ENCODE measurements at places on chromosomes 5 and 9.

- DNase-seq = peak; percentile 61
Measured at GRCh38 chr5:179261301-179262125, 83.7 kb downstream of the ADAMTS2 start.

- DNase-seq = no peak
Measured at GRCh38 chr5:93328833-93329232, 252.2 kb downstream of the NR2F1-AS1 start.

GRCh38 chr9:90053027-90053426 lies 448.2 kb downstream of the GADD45G start:
- DNase-seq = no peak

DNA sequence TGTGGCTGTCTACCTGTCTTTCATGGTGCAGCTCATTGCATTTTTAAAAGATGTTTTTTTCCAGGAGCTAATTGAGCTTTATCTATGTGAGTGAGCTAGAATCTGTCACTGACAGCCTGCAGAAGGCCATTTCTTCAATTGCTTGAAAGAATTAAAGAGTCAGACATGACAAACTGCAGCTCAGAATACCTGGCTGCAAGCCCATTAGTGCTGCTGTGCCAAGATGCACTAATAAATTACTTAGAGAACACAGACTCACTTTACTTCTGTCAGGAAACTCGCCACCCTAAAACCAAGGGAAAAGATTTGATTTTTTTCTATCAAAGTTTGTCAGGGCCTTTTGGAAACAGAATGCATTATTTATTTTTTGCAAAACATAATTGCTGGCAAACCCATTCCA lies 368.3 kb downstream of the CAAP1 start:
- no peak for DNase-seq

- no peak for DNase-seq
Measured at GRCh38 chr5:110386782-110387181, 339.7 kb downstream of the TMEM232 start.

DNA sequence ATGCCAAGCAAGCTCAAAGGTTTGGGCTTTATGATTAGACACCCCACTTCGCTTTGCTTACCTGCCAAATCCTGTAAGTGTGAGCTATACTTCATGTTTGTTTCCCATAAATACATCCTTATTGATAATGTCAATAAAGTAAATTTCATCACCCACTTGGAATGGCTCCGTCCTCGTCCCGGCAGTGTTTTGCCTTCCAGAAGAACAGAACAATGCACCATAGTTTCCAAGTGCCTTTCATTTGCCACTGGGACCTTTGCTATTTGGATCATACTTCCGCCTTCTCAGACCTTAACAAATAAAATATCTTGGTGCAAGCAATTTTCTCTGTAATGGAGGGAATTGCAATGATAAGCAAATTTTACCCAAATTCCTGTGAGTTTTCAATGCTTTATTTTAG lies 229.3 kb downstream of the PIK3R1 start:
- no peak for DNase-seq

- no peak for DNase-seq
Measured at GRCh38 chr5:67187006-67187715, 9.4 kb downstream of the CD180 start.

DNA sequence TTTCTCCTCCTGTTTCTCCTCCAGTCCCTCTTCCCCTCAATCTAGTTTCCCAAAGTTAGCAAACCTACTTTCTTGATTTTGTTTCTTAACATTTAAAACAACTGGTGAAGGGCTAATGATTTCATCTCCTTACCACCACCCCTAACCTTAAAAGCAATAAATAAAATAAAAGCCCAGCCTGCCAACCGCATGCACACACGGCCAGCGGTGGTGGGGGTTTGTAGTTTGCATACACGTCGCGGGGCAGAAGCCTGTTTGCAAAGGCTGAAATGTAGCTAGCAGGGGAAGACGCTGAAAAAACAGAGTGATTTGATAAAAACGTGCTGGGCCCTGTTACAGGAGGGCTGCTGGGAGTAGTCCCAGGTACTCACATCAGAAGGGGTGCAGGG lies 1.9 kb upstream of the DMRT2 start:
- DNase-seq = no peak

- no peak for DNase-seq
Measured at GRCh38 chr5:52757527-52757926, 30.2 kb upstream of the ITGA1 start.

GRCh38 chr5:168833936-168834335 lies 254.8 kb upstream of the PANK3 start:
- no peak for DNase-seq

GRCh38 chr5:147819261-147819770 lies 12.2 kb downstream of the SPINK1 start:
- no peak for DNase-seq

DNA sequence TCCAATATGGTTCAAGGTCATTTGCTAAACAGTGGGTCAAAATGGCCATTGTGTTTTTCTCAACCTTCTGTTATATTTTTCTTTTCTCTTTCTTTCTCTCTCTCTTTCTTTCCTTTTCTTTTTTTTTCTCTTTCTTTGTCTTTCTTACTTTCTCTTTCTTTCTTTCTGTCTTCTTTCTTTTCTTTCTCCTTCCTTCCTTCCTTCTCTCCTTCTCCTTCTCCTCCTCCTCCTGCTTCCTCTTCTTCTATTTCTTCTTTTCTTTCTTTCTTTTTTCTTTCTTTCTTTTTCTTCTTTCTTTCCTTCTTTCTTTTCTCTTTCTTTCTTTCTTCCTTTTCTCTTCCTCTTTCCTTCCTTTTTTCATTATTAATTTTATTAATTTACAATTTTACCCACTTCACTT lies 619.5 kb downstream of the IRX1 start:
- no peak for DNase-seq

DNA sequence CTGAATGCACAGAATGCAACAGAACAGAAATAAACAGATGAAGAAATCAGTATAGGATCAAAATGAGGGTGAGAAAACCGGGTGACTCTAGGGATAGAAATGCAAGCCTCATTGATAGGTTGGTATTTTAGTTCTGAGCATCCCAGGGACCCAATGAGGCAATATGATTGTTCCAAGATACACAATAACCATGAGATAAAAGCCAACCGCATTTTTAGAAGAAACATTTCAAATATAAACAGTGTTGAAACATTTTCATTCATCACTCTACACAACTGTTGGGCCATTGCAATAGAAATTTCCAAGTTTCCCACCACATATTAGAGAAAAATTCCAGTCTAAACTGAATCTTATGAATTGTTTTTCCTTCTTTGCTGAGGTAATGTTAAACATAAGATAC lies 452.3 kb upstream of the PTGER4 start:
- no peak for DNase-seq

- DNase-seq = no peak
Measured at GRCh38 chr5:158707534-158707933, 392.2 kb downstream of the EBF1 start.

GRCh38 chr5:179258922-179259730 lies 86.1 kb downstream of the ADAMTS2 start:
- peak; percentile 44 for DNase-seq

GRCh38 chr9:4020038-4020754 lies 279.7 kb downstream of the GLIS3 start:
- DNase-seq = no peak

DNA sequence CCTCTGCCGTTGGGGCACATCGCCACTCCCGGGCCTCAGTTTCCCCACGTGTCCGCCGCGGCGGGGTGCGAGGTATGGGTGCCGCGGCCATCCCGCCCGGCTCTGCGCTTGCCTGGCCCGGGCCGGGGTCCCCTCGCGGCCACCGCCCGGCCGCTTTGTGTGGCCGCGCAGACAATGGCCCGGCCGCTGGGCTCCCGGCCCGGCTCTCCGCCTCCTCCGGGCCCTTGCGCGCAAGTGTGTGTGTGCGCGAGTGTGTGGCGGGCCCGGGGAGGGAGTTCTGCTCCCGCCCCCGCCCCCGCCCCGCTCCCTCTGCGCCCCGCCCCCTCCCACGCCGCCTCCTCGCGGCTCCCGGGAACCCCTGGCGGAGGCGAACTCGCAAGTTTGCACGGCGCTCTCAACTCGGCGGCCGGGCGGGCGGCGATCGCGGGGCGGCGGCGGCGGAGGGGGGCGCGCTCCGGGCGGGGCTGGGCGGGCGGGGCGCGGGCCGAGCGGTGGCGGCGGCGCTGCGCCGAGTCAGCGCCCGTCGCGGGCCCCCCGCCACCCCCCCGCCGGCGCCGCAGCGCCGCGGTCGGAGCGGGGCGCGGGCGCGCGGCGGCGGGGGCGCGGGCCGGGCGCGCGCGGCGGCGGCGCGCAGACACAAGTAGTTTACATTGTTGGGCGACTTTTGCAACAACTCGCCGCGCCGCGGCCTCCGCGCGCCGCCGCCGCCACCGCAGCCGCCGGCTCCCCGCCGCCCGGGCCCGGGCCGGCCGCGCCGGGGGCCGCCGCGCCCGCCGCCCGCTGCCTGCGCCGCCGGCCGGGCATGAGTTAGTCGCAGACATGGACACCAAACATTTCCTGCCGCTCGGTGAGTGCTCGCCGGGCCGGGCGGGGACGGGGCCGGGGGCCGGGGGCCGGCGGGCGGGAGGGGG lies at the start of gene RXRA:
Gene RXRA (plus strand): TSS at position 643 of the 911 bp plus-strand sequence. CDS start 177 bp downstream, at position 820.
- peak; percentile 89 for DNase-seq

DNA sequence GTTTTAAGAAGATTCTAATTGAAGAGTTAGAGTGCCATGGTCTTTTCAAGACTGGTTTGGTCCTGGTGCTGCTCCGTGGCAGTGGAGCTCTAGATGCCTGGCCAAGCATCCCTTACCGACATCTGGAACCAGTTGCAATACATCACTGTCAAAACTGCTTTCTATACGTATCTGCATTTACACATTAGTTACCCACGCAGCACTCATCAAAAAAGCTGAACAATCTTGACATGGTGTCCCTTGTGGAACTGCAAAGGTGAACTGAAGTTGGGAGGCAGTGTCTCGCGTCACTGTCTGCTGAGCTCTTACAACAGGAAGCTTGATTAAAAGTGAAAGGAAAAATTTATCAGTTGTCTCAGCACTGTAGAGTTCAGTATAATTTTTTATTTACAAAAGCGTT lies 82.6 kb downstream of the PBX3 start:
- DNase-seq = peak; percentile 80

- no peak for DNase-seq
Measured at GRCh38 chr5:64295101-64295500, 129.5 kb downstream of the RNF180 start.

- no peak for DNase-seq
Measured at GRCh38 chr5:154729613-154730012, 25.6 kb upstream of the LARP1 start.

- DNase-seq = no peak
Measured at GRCh38 chr5:72160329-72160728, 53.1 kb downstream of the MAP1B start.

DNA sequence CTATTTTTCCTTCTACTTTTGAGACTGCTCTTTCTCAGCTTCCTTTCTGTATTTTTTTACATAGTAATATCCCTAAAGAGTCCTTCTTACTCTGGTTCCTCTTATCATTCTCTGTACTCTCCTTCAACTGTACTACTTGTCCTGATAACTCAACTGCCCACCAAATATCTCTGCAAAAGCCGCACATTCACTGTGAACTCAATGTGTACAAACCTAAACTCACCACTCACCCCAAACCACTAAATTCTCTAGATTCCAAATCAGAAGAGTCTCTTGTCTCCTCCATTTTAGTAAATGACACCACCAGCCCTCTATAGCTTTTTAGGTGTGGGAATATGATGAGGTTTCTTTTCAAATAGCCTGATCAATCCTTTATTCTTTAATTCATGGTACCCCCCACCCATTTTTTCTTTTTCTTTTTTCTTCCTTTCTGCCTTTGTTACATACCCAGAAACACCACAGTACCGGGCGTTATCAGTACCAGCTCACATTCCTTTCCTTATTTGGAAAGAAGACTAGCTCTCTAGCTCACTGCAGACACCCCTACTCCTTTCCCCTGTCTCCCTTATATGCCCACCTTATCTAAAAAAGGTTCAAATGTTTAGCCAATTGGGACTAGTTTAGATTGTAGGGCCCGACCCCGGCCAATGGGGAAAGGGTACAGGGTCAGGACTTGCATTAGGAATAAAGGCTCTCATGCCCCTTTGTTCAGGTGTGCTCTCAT lies 63.1 kb upstream of the RANBP6 start:
- no peak for DNase-seq

DNA sequence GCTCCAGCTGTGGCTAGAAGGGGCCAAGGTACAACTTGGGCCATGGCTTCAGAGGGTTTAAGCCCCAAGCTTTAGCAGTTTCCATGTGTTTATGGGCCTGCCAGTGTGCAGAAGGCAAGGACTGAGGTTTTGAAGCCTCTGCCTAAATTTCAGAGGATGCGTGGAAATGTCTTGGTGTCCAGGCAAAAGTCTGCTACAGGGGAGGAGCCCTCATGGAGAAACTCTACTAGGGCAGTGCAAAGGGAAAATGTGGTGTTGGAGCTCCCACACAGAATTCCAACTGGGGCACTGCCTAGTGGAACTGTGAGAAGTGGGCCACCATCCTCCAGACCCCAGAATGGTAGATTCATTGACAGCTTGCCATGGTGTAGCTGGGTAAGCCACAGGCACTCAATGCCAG lies 527.2 kb upstream of the RORB start:
- no peak for DNase-seq

DNA sequence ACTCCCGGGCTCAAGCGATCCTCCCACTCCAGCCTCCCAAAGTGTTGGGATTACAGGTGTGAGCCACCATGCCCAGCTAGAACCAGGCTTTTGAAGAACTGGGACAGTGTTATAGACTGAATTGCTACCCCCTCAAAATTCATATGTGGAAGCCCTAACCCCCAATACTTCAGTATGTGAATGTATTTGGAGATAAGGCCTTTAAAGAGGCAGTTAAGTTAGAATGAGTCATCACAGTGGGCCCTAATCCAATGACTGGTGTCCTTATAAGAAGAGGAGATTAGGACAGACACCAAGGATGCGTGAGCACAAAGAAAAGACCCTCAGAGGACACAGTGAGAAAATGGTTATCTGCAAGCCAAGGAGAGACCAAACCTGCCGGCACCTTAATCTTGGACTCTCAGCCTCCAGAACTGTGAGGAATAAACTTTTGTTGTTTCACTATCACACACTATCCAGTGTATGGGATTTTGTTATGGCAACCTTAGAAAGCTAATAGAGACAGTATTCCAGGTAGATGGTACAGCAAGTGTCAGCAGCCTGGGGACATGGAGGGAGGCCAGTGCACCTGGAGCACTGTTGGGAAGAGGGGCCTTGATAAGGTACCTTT lies 31.4 kb upstream of the ERGIC1 start:
- peak; percentile 33 for DNase-seq

DNA sequence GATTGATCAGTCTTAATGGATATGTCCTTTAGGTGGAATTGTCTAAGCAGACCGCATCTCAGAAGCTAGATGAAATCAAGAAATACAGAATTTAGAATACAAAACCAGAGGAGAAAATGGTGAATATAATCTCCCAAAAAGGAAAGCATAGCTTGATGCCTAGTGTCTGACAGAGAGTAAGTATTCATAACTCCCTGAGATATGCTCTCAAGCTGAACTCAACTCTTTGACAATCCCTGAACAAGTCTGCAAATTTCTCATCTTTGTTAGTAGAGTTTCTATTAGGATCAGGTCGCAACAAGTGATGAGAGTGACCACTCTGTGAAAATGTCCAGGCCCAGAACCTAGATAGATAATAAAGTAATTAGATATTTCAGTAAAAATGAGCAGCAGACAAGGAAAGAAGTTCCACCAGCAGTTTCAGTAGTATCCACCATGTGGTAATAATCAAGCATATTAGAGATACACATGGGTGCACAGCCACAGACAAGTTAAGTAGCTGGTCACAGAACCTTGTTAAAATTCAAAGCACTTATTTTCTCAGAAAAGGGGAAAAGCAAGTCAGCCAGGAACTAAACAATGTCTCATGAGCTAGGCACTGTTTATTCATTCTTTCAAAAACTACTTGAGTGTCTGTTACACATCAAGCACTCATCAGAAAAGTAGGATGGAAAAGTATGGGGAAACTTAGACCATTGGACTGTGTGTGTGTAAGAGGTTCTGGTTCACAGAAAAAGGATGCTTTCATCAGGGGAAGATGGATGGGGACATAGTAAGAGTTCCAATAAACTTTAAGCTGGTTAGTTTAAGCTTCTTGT lies 481.5 kb upstream of the TUSC1 start:
- DNase-seq = no peak
